ENCODE measurements at places on chromosomes 3 and 15.

GRCh38 chr3:132625613-132626012, 28.5 kb downstream of the ACKR4 start:
- no peak for DNase-seq

DNA sequence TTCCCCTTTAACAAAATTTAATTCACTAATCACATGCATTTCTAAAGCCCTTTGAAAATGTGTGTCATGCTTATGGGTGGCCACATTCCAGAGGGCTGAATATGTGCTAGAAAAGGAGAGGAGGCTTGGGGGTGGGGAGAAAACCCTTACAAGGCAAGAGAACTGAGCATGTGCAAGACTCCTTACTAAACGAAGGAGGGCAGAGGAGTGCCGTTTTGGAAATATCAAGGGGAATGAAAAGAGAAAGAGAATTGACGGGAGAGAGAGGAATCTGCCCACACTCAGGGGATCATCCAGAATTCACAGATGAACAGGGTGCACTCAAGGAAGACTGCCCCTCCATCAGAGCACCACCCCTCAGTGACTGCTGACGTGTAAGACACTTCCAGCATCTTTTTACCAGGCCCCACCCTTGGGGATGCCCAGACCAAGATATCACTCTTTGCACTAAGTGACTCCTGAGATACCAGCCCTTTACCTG, 37.9 kb upstream of the TSC22D2 start:
- no peak for DNase-seq

GRCh38 chr3:173688216-173688842, 290.8 kb downstream of the NLGN1 start:
- no peak for DNase-seq

GRCh38 chr3:11523572-11524101, 120.1 kb downstream of the VGLL4 start:
- no peak for DNase-seq
